ENCODE measurements at places on chromosomes 7 and 10.

GRCh38 chr7:85023066-85023712, 163.7 kb downstream of the SEMA3D start:
- no peak for DNase-seq

DNA sequence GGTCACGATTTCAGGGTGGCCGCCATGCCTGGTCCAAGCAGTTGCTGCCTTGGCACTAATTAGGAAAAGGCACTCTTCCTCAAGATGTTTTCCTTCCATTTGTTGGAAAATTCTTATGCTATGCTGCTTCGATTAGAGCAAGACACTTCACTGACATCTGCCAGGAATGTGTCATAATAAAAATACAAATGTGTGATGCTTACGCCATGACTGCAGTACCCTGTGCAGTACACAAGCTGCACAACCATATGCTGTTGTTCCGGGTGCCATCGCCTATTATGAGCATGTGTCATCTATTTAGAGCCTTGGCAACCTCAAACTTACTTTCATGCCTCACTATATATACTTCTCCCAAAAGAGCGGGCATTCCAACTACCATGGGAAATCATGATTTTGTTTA, 14.9 kb upstream of the MPP7 start:
- no peak for DNase-seq

- no peak for DNase-seq
Measured at GRCh38 chr7:36044101-36044892, 108.8 kb upstream of the EEPD1 start.

DNA sequence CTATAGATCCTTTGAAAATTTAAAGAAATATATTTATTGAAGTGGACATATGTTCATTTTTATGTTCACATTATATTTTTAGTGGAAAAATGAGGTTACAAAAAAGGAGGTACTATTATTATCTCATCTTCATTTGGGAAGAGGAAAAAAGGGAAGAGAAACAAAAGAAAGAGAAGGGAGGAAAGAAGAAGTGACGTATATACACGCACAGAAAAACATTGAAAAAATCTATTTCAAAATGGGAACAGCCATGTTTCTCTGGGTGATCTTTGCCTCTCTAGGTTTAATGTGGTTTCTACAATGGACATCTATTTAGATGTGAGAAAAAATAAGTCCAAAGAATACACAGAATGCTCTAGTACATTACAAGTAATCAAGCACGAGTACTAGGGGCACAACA, 14.8 kb downstream of the ANK3 start:
- no peak for DNase-seq

DNA sequence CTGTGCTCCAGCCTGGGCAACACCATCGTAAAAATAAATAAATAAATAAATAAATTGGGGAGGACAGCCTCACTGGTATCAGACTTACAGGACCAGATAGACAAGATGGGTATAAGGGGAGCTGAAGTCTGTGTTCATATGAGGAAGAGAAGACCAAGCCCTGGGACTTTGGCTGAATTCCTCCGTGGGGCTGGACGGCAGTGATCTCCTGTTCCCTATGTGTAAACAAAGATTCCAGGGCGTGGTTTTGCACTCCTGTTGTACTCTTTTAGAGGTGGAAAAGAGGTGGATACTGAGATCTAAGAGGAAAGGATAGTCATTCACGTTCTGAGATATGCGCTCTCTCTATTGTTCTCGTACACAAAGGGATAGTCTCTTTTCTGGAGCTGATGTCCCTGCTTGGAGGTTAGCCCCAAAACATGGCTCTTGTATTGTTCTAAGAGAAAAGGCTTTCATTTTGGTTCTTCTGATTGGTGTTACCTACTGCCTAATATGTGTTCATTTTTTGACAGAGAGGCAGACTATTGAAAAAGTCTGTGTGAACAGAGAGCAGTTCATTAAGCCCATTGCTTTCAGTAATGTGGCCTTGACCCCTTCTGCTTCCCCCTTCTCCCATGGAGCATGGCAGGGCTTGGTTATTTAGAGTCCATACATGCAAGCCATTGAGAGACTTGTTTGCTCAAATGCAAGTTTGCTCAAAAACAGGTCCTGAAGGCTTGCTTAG, 12.3 kb downstream of the KCTD7 start:
- DNase-seq = no peak

- no peak for DNase-seq
Measured at GRCh38 chr7:97187067-97187466, 69.6 kb downstream of the SDHAF3 start.

DNA sequence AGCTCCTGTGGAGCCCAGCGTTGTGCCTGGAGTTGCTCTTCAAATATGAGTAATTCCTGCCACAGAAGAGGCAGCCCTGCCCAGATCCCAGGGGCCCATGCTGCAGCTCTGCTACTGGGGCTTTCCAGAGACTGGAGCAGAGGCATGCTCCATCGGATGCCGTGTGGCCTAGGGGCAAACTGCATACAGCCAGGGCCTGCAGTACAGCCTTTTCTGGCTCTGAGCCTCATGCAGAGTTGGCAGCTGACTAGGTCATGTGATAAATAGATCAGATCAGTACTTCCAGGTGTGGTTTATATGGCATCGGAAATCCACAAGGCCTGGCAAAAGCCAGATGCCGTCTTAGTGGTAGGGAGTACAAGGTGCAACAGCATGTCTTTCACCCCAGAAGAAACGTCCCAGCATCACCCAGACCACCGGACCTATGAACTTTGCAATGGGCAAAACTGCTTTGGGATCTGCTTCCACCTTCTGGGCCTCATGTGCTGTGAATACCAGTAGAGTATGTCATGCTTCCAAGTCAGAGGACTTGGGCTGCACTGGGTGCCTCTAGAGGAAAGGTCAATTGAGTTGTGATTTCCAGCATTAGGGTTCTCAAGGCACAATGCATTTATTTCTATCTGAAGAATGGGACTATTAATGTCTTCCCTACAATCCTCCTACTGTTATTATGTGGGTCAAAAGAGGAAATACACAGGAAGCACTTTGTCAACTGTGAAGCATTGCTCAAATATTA, 250.7 kb upstream of the ZNF32 start:
- no peak for DNase-seq

- no peak for DNase-seq
Measured at GRCh38 chr7:26520483-26520882, 228.8 kb downstream of the SNX10 start.

- DNase-seq = no peak
Measured at GRCh38 chr10:93926613-93927012, 32.8 kb downstream of the SLC35G1 start.

GRCh38 chr7:20310963-20311742, 19.5 kb upstream of the ITGB8 start:
- no peak for DNase-seq

DNA sequence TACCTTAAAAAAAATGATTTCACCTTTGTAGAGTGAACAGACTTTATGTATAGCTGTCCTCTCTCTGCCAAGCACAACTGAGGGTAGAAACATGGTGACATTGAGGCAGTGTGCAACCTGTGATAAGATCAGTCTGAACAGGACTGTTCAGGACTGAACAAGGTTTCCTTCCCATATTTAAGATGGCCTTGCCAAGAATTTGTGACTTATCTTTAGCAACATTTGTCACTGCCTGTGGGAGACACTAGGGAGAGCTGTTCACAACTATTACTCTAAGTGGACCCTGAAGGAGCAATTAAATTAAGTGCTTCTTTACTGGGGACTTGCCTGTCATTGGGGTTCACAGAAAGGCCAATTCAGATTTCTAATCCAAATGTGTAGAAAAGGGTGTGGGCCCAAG, 6.7 kb downstream of the OR13A1 start:
- no peak for DNase-seq

- no peak for DNase-seq
Measured at GRCh38 chr7:121515229-121515628, 119.1 kb upstream of the FAM3C start.

DNA sequence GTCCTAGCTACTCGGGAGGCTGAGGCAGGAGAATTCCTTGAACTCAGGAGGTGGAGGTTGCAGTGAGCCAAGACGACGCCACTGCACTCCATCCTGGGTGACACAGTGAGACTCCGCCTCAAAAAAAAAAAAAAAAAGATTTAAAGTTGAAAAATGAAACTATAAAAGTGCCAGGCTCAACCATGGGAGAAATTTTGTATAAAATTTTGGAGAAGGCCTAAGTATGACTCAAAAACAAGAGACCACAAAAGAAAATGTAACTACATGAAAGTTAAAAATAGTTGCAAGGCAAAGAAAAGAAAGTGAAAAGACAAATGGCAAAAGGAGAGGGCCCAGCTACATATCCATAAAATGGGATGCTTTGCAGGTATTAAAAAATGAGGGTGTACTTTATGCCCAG, 104.1 kb downstream of the ARHGAP22 start:
- no peak for DNase-seq

DNA sequence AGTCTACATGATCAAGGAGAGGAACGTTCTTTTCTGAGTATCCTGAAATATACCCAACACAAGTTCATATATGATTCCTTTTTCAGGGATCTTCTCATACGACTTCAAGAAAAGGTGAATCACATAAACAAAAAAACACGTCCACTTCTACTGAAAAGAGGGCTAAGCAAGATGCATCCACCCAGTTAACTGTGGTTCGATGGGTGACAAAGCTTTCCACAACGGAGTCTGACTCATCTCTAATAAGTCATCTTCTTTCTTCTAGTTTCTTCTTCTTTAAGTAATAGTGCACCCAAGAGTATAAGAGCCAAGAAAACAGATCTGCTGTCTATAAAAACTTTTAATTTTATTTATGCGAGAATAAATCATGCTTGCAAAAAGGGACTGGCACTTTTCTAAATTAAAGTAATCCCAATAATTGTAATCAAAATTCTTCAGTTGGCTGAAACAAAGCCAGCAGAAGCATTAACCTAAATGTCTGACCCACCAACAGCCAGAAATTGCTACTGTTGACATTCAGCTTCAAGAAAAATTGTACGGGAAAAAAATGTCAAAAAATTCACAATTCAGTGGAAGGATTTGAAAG, 146.9 kb upstream of the ANK3 start:
- DNase-seq = no peak

- DNase-seq = no peak
Measured at GRCh38 chr10:7318836-7319235, 92.0 kb downstream of the SFMBT2 start.

- no peak for DNase-seq
Measured at GRCh38 chr10:219731-220472, 84.6 kb downstream of the ZMYND11 start.

DNA sequence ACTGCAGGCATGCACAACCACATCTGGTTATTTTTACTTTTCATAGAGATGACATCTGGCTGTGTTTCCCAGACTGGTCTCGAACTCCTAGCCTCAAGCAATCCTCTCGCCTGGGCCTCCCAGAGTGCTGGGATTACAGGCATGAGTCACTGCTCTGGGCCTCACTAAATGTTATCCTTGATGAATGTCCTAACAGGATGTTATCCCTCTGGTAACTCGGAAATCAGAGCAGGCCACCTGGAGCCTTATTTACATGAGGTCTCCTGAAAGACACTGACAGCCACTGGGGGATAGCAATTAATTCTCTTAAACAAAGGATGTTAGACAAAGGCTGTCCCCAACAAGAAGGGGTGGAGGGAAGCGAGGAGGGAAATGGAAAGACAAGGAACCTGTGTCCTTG, 4.5 kb upstream of the ZNF438 start:
- DNase-seq = no peak

- DNase-seq = no peak
Measured at GRCh38 chr10:74373059-74373458, 222.0 kb downstream of the ADK start.

DNA sequence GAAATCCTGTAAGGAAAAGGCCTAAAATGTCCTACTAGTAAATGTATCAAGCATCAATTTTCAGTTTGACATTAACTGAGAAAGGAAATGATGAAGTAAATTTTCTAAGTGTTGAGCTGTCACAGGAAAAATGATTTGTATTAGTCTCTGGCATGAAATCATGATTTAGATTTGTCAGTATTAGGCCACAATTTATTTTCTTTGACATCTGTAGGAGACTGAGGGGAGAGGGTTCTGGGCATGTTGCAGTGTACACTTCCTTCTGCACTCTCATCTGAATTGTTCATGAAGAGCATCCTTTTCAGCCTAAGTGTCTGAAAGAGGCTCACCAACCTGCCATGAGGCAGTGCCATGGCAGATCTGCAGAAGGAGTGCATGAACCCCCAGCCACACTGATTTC, 15.9 kb downstream of the ADRB1 start:
- no peak for DNase-seq

DNA sequence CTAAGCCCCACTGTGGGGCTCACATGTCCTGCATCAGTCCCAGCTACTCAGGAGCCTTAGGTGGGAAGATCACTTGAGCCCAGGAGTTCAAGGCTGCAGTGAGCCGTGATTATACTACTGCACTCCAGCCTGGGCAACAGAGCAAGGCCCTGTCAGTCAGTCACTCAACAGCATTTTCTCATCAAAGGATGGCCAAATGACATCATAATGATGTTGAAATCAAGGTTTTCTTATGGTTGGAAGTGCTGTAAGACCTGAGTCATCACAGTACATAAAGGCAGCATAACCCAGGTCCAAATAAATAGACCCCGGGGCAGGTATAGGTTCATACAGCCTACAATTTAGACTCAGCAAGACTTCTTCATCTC, 341.1 kb downstream of the PARD3 start:
- no peak for DNase-seq

- DNase-seq = no peak
Measured at GRCh38 chr10:61211468-61211867, 241.7 kb downstream of the TMEM26 start.

GRCh38 chr10:86411281-86411841, 44.8 kb upstream of the GRID1 start:
- no peak for DNase-seq

- DNase-seq = no peak
Measured at GRCh38 chr7:144728551-144728950, 107.3 kb downstream of the TPK1 start.

Data from activated CD4-positive, alpha-beta T cell treated with anti-CD3 and anti-CD28 coated beads for 1 hour (primary cell).